ENCODE measurements at places on chromosomes 7 and 10.

GRCh38 chr10:77496941-77497420 lies 140.6 kb downstream of the KCNMA1 start:
- DNase-seq = no peak

DNA sequence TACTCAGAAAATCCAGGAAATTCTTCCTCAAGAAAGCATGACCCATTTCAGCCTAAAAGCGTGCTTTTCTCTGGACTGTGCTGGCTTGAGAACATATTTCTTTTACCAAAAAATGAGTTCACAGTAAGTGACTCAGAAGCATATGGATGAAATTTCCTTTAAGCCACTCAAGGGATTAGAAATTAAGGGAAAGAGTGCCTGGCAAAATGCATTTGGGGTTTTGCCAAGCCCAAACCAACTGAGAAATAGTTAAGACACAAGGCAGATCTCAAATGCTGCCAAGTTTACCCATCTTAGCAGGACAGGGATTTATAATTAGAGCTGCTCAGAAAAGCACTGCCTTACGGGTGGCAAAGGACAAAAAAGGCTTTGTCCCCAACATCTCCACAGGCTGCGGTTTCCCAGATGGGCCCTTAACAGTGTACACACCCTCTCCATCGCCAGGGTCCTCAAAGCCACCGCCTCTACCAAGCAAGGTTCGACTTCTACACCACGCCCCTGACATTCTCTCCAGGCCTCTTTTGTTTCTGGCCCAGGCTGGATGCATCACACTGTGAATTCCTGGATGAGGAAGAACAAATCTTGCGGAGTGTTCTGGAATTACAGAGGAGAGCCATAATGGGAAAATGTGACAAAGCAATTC lies 30.1 kb upstream of the CDHR3 start:
- DNase-seq = peak; percentile 74

DNA sequence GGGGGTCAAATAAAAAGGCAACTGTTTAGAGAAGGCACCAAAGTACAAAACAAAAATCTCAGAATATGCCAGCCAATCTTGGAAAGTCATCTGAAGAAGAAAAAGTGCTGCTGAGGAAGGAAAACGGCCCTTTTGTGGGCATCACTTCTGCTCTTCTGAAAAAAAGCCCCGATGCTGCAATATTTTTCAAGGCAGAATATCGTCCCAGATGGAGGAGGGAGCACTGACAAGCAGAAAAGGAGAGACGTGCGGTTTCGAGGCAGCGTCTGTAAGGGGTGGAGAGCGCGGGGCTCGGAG lies 959 bp upstream of the ATRNL1 start:
- DNase-seq = no peak

- DNase-seq = no peak
These were observed 478.3 kb downstream of the TNS3 start for GRCh38 chr7:47103498-47104205.

DNA sequence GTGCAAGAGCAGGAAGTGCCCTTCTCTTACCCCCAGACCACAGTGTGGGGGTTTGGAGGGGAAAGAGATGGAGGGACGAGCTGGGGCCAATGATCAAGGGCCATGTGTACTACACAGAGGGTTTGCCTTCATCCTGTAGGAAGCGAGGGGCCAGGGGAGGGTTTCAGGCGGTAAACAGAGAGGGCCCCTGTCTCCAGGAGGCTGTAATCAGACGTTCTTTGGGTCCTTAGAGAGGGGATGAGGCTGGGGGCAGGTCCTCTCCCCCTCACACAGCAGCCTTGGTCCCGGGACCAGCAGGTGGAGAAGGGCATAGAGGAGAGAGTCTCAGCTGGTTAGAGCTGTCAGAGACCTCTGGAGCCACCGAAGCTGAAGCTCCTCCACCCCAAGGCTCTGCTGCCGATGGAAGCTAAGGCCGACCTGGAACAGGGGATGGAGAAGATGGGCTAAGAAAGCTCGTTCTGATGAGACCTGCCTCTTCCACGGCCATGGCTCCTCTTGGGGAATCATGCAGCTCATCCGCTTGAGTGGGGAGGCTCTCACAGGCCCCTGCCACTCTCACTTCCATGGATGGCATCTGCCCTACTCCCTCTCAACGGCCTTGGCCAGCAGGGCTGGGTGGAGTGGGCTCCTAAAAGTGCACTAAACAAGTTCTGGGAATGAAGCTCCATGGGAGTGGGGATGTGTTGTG lies 3.5 kb downstream of the LOXL4 start:
- no peak for DNase-seq

DNA sequence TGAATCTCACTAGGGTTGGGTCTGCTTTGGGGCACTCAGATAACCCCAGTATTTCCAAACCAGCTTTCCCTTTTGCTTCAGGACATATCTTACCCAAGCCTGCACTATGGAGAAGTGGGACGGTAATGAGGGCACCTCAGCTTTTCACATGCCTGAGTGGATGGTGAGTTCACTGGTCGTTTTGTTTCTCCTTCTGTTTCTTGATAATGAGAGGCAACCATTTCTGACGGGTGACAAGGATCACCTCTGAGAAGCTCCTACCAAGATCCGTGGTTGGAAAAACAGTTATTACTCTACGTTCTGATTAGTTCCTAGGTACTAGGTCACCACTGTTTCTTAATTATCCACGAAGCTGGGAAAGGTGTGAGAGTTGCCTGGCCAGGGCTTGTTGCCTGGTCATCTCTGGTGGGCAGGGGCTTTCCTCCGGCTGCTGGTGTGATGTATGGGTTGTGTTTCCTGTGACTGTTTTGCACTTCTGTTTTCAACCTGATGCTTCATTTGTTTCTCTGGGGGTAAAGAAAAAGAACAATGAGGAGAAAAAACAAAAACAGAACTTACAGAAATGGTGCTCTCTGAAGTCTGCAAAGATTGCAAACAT lies 65.7 kb upstream of the STRIP2 start:
- DNase-seq = no peak

GRCh38 chr10:52967806-52968795 lies 195.5 kb upstream of the MBL2 start:
- no peak for DNase-seq

DNA sequence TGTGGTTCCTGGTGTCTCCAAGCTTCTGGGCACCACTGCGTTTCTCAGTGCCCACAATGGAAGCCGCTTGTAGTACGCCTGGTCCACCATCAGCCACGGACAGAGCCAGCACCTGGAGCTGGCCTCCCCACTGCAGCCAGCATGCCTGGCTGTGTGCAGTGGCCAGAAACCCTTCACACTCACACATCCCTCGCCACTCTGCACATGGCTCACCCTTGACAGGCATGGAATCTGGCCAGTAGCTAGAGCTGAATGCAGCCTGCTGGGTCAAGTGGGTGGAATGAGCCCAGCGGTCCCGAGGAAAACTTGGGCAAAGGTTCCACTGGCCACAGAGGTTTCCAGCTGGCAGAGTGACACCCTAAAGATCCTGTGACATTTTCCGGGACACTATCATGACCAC lies 146.0 kb upstream of the ADO start:
- DNase-seq = no peak

- no peak for DNase-seq
These were observed 100.6 kb upstream of the MDFIC start for GRCh38 chr7:114821030-114821900.

- no peak for DNase-seq
These were observed 5.3 kb upstream of the TMEM139 start for GRCh38 chr7:143279186-143280098.

- no peak for DNase-seq
These were observed 132.9 kb downstream of the LRRN3 start for GRCh38 chr7:111223802-111224253.

DNA sequence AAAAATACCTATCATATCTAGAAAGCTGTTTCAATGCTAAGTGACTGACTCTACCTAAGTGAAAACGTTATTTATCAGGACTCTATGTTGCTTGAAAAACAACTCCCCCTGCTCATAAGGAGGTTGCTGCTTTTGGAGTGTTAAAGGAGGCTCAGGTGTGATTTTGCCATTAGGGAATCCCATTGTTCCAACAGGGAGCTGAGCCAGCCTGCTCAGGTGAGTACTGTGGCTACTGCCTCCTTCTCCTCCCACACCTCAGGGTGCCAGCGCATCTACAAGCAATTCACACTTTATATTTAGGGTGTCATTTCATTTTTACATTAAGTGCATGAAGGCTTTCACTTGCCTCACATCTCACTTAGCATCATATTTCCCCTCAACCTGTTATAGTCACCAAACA lies 84.7 kb downstream of the SEM1 start:
- DNase-seq = no peak

GRCh38 chr7:83413424-83413823 lies 235.5 kb downstream of the SEMA3E start:
- no peak for DNase-seq

DNA sequence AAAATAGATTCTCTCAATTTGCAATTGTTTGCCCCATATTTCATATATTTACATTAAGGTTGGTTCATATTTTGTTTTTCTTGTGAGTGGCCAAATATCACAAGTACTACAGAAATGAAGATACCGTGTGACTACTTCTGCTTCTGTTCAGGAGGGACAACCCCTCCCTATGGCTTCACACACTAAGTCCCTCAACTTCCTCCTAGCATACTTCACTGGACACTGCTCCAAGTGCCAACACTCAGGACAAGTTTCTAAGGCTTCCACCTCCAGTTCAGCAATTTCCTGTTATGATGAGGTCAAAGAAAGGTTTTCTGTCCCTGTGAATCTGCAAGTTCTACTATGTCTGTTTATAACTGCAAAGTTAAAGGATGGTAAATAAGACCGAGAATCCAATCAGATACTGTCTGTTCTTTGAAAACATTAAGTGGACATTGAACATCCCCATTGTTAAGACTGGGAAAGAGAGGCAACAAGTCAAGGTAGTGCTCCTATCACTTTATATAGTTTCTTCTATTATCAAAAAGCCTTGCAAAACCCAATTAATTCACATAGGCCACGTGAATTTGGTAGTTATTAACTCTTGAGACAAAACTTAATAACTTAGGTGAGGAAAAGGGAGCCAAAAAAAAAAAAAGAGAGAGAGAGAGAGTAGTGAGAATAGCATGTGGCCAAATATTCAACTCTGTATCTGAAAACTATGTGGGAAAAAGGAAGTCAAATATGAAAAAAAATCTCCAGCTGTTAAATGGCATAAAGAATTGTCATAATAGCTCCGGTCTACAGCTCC lies 81.3 kb upstream of the DKK1 start:
- no peak for DNase-seq

DNA sequence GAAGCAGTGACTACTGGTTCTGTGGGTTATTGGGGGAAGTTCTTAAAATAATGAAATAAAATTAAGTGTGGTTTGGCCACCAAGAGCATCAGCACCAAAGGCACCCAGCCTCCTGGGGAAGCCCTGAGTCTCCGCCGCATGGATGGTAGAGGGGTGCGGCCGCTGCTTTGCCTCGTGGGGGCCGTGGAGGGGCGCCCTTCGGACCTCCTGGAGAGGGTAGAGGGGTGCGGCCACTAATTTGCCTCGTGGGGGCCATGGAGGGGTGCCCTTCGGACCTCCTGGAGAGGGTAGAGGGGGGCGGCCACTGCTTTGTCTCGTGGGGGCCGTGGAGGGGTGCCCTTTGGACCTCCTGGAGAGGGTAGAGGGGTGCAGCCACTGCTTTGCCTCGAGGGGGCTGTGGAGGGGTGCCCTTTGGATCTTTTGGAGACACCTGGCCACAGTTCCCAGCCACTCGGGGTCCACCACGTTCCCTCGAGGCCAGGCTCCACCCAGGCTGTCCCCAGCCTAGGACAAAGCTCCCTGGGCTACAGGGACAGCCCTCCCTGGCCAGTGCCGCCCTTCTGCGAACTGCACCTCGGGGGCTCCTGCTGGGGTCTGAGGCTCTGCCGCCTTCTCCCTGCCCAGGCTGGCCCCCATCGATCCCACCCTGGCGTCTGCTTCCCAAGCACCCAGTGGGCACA lies 535.1 kb downstream of the PTPRN2 start:
- no peak for DNase-seq

DNA sequence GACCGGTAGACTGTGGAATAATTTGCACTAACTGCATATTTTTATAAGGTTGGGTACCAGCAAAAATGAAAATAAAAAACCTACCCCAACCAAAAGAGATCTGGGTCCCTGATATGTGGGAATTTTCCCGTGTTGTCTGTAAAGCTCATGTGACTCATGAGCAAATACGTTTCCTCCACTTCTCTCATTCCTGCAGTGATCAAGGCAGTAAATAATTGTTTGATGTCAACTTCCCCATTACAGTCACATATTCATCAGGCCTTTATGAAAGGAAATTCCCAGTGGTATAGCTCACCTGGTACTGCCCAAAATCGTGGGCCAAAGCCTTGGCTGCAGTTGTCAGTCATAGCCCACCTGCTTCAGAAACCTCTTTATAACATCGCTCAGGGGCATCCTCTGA lies 166.0 kb upstream of the ANK3 start:
- DNase-seq = no peak

DNA sequence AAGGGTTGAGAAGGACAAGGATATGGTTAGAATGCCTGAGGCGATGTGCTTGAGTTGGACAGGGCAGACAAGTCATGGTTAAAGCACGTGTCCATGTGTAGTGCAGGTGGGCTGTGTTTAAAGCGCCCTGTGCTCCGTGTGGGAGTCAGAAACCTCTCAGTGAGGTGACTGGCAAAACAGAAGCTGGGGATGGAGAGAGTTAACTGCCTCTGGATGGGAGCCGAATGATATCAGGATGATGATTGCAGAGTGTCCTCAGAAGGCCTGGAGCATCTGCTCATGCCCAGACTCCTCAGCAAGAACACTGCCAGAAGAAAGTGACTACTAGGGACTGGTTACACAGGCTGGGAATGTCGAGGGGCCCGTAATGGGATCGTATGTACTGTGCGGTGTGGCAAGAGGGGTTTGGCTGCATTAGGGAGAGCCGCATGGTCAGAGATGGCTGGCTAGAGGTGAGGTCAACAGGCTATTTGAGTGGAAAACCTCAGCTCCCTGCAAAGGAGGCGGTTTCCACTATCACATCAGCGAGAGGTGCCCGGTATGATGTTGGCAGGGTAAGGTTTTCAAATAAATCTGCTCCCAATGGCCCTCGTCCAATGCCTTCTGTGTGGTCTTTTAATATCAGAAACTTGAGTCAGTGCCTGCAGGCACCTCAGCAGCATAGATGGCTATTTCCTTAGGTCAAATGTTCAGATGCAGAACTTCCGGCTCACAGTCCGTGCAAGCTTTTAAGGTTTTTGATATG lies 26.1 kb upstream of the MRC1 start:
- no peak for DNase-seq

- DNase-seq = no peak
These were observed 70.1 kb downstream of the RNF133 start for GRCh38 chr7:122628651-122629411.

DNA sequence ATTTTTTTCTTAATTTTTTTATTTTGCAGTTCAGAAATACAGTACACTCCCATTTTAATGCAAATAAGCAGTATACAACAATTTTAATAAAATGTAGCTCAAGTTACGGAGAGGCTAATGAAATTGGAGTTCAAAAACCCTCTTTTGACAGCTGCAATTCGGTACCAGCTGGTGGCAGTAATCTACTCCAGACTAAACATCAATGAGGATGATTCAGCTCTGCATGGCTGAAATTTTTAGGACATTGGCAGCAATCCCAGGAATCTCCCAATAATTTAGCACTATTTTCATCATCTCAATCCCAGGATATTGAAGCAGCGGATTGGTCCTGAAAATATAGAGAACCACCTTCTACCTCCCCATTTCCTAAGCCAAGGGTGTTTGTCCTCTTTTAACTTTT lies 278.8 kb downstream of the CACNA2D1 start:
- DNase-seq = no peak
